ENCODE measurements at places on chromosomes 1 and 21.
A peak's percentile ranks its signal among the peaks of the same experiment; 100 is the strongest.

DNA sequence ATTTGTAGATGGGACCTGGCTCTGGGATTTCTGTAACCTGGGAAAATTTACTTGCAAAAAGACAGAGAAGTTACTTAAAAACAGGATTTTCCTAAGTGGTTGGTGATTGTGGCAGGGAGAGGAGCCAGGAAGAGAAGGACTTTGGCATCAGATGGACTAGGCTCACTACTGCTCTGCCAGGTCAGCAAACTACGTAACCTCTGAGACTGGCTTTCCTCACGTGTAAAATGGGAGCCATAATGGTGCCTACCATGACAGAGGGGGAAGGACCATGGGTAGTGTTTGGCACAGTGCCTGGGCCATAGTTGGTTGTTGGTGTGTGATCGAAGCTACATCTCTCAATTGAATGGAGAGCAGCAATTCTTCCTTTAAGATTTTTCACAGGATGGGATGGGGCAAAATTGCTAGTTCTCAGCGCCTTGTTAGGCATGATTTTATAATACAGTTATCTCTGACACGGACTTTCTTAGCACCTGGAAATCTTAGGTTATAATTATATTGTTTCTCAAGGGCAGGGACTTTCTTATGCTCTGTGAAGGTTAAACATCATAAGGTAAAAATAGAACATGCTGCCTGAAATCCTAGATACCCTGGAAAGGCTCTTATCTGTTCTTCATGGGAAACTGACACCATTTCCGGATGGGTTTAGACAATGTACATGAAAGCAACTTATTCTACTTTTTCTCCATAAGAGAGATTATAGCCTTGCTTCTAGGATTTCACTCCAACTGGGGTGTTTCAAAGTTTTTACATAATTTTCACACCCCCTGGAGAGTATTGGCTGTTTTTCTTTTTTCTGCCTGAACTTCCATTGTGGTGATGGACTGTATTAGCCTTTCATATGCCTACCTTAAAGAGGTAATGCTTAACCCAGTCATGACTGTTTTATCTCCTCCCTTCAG lies 10.9 kb downstream of the ROR1 start:
- DNase-seq, result no peak

DNA sequence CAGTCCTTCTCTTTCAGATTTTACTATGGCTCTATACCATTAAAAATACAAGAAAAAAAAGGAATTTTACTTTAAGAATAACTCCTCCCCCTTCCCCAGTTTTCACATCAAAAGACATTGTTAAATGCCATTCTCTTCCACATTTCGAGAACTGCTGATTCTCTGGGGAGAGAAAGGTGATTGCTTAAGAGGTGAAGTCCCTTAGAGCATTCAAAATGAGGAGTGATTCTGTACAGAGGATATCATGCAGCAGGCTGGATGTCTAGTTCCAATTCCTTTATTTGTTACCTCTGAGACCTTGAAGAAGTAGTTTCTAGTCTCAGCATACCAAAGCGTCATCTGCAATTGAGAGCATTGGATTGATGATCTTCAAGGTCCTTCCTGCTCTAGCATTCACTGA lies 46.9 kb downstream of the FMO3 start:
- DNase-seq, result no peak

GRCh38 chr1:24391882-24392603 lies 21.5 kb downstream of the STPG1 start:
- peak; percentile 45 for DNase-seq

GRCh38 chr1:96926176-96926575 lies 204.6 kb downstream of the PTBP2 start:
- DNase-seq, result no peak

DNA sequence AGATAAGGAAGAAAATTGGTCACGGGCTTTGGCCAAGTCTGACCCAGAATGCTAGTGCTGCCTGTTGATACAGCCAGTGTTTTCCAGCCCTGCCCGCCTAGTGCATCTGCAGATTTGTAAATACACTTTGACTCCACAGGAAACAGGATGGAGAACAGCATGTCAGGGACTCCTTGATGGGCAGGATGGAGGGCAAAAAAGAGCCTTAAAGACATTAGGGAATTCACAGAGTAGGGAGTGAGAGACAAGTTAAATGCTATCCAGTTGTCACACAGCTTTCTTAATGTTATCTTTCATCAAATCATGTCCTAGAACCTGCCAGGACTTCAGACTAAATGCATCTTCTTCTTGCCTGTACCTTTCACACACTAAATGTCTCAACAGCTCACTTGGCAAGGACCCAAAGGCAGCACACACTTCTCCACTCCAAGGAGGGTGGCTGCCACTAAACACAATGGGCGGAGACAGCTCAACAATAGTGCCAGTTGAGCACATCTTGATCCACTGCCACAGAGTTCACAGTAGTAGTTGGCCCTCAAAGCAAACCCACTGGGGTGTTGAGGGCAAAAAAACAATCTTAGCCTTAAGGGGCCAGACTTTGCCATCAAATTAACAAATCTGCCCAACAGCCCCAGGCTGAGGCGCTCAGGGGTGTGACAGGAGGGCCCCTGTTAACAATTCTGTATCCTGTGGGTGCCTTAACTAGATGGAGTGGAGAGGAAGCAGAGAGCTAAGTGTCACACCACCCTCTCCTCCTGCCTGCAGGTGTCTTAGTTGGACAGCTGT lies 2.7 kb downstream of the HIVEP3 start:
- no peak for DNase-seq

GRCh38 chr1:23126801-23127200 lies 41.9 kb downstream of the LUZP1 start:
- DNase-seq, result no peak

GRCh38 chr1:235088430-235088829 lies 40.2 kb downstream of the TOMM20 start:
- no peak for DNase-seq

GRCh38 chr1:45430490-45430889 lies 60.5 kb downstream of the TESK2 start:
- DNase-seq, result no peak

GRCh38 chr1:92376345-92376744 lies 77.5 kb downstream of the RPAP2 start:
- DNase-seq, result no peak

DNA sequence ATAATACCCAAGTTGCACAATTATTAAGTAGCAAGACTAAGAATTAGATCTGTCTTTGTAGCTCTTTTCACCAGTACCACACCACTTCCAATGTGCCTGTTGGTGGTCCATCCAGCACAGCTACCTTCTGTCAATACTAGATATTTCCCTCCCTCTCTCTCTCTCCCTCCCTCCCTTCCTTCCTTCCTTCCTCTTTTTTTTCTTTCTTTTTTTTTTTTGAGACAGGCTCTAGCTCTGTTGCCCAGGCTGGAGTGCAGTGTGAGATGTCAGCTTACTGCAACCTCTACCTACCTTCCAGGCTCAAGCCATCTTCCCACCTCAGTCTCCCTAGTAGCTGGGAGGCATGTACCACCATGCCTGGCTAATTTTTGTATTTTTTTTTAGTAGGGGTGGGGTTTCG lies 21.1 kb downstream of the KPNA6 start:
- DNase-seq, result no peak

DNA sequence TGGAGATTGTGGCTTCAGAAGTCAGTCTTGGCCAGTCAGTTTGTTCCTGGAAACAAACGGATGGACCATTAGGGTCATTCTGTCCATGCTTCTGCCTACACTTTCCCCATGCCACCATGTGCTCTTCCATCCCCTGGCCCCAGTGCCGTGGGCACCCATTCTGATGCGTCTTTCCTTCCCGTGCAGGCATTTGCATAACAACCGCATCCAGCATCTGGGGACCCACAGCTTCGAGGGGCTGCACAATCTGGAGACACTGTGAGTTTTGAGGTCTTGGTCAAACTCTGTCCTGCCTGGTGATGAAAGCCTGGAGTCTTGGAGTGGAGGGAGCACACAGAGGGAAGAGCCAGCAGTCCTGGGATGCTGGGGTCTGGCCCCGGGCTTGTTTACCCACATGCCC lies 61.1 kb downstream of the UBE2T start:
- no peak for DNase-seq

DNA sequence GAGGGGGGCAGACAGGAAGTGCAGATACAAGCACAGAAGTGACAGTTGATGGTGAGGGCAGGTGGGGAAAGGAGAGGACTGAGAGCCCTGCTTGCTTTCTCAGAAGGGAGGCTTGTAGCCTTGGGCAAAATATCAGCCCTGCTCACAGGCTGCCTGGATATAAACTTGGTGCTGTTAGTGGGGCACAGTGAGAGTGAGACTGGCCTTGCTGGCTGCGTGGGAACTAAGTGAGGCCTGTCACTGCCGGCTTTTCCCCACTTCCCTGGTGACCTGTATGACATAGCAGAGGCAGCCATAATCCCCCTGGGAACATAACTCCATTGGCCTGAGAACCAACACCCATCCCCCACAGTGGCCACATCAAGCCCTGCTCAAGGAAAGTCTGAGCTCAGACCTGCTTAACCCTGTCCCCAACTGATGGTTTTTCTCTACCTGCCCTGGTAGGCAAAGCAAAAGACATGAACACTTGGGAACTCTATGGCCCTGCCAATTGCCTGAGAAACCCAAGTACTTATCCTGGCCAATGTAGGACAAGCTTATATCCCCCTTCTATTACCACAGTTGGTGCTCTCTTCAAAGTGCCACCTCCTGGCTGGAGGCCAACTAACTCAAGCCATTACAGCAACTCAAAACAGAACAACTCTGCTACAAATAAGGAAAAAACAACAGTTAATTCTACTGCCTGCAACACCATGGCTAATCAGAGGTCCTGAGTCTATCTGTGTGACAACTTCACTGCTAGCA lies 472.7 kb downstream of the PLPP3 start:
- no peak for DNase-seq

DNA sequence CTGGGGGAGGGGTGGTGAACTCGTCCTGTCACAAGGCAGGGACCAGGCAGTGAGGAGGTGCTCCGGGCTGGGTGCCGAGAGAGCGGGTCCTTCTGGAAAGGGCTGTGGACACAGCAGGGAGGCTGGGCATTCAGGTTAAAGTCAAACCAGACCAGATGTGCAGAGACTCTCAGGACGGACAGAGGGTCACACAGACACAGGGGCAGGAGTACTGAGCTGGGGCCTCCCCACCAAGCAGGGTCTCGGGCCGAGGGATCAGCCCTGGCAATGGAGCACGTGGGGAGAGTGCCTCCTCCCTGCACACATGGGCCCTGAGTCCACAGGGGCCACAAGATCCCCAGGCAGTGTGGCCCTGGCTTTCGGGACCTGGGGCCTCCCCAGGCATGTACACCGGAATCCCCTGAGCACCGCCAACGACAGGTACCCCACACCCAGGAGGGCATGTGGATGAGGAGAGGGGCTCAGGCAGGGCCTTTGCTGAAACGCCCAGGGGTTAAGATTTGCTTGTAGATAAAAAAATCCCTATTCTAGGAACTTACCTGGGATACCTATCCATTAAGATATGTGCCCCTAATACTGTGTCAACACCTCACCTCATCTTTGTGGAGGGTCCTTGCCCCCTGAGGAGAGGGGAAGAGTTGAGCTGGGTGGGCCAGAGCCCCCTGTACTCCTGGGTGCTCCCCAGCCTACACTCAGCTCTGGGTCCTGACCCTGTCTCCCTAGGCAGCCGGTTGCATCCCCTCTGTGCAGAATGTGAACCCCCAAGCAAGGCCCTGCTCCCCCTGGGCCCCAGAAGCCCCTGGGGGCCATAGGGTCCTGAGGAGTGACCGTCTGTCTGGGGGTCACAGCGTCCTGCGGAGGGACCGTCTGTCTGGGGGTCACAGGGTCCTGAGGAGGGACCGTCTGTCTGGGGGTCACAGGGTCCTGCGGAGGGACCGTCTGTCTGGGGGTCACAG lies 46.9 kb upstream of the ADARB1 start:
- no peak for DNase-seq

DNA sequence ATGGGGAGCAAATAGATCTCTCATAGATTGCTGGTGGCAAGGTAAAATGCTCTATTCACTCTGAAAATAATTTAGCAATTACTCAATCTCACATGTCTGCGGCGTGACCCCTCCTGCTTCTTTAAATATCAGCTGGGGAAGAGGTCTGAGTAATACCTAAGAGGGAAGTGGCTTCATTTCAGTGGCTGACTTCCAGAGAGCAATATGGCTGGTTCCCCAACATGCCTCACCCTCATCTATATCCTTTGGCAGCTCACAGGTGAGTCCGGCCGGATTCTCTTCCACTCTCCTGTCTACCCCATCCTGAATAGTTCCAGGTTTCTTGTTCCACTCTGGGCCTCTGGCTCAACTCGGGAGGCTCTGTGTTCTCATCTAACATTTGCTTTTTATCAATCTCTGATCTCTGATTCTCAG lies at the start of gene SLAMF7:
SLAMF7 (plus strand) TSS at position 150 of the 414 bp plus-strand sequence; CDS start at position 205, 55 bp downstream.
- DNase-seq, result no peak

- DNase-seq, result no peak
Observed at GRCh38 chr21:45383615-45384201, 21.3 kb upstream of the COL18A1 start.

DNA sequence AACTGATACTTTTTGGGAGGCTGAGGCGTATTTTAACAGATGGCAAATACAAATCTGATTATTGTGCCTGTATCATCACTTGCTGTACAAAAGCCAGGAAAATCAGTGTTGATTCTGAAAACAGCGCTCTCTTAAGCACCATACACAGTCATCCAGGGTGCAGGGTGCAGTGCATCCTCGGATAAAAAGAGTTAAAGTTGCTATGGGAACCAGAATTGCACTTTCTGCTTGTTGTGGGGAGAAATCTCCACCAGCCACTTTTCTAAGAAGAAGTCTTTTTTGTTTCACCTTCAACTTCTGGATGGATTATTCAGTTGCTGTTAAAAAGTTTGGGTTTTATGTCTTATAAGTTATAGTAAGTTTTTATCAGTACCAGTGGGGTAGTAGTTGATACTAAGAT lies 3.8 kb downstream of the LAMC1 start:
- no peak for DNase-seq

DNA sequence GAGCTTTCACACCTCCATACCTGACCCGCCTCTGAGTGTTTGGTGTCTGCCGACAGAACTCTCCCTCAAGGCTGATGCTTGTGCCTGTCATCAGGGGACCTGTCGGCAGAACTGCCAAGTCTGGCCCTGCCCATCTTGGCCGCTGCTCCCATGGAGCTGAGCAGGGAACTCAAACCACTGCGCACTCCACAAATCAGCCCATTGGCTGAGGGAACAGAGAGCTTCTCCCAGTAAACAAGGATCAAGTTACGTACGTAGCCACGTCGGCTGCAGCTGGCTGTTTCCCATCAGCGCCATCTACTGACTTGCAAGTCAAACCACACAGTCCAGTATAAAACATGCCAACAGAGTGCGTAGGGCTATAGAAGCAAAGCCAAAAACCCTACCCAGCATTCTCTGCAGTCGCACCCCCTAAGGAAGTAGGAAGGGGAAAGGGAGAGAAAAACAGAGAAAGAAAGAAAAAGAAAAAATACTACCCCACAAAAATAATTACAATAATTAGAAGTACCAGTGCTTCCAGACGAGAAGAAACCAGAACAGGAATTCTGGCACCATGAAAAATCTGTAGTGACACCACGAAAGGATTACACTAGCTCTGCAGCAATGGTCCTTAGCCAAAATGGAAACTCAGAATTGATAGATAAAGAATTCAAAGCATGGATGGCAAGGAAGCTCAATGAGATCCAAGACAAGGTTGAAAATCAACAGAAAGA lies 13.1 kb downstream of the KRTAP13-1 start:
- DNase-seq, result no peak

GRCh38 chr1:81662913-81663526 lies 137.7 kb upstream of the ADGRL2 start:
- no peak for DNase-seq
